ENCODE measurements at places on chromosomes 1 and 21. TPM values are rescaled to one million over a fixed set of nuclear protein-coding genes. Genes with fewer than 3 reads are reported as not detected.

Gene FALEC
- not detected for total RNA-seq

DNA sequence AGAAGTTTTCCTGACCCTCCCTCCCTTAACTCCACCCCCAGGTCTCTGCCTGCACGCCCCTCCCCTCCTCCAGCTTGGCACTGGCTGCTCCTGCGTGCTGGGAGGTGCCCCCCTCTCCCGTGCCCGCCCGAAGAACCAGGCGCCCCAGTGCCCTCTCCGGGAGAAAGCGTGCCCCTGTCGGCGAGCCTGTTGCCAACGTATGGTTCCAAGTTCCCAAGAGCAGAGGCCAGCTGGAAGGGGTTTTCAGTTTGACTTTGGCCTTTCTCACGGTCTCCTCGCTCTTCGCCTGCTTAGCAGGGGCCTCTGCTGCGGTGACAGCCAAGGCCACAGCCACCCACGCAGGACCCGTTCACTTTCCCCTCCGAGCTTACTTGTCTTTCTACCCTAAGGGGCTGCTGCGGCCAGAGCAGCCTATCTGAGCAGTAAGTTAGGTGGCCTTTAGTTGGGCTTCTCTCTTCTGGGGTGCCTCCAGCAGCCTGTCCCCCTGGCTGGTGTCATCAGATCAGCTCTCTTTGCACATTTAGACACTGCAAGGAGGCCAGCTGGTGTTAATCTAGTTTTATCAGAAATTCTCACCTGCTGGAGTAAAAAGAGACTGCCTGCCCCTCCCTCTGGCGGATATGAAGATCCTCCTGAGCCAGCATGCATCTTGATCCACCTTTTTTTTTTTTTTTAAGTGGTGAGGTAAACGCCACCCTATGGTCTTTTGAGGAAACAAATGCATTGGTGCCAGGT lies 1.5 kb downstream of the STUM start:
- DNase-seq = no peak

DNA sequence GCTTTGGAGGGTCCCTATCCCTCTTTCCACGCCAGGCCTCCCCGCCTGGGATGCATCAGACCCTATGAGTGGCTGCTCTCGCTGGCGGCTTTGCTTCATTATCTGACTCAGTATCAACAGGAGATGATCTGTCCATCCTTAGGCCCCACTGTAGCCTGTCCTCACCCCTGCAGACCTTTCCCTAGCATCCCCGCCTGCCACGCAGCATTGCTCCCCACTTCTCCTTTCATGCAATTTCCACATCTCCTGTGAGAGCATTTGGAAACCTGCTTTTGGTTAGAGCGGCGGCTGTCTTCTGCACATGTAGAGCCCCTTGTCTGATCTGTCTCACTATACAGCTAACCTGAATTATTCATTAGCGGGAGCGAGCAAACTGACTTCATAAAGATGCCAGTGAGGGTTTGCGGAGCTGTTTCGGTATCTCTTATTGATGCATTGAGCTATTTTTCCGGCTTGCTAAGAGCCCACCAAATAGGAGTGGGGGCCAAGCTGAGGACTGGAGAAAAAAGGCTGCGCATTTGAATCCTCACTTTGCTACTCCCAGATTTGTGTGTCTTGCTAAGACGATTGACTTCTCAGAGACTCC lies 40.0 kb upstream of the ATP2B4 start:
- DNase-seq = no peak

- DNase-seq = no peak
Observed at GRCh38 chr1:109864930-109865612, 45.6 kb upstream of the CSF1 start.

GRCh38 chr1:114341299-114341698 lies 169.7 kb downstream of the TRIM33 start:
- no peak for DNase-seq

Data from H1 (cell line).